Muscle of back (tissue), 13 donors: ENCODE measurements at places on chromosomes 5 and 9.
A peak's percentile ranks its signal among the peaks of the same experiment; 100 is the strongest.

DNA sequence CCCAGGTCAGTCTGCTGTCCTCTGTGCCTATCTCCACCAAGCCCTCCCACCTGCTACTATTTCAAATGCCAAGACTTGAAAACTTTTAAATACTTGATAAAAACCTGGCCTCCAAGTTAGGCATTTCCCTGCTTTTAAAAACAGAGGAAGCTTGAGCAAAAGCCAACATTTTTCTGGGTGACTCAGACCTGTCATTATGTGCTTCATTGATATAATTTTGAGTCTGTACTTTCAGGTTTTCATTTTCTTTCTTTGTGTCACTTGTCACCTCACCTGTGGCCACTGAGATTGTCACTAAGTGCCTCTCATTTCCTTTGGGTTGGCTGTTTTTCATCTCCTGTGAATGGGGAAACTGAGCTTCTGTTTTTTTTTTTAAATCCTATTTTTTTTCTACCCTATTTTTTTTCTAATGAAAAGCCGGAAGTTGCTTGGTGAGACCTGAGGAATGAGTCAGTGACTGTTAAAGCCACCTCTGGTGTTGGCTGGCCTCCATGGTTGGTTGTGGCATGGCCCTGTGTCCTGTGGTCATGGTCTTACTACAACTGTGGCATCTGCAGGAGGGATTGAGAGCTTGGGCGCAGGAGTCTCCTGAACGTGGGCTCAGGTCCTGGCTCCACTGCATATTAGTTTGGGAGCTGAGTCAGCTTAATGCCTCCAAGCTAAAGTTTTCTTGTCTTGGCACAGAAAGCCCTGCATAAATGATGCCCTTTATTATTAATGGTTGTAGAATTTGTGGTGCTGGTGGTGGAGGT lies 56.7 kb downstream of the ARHGAP26 start:
- no peak for DNase-seq

DNA sequence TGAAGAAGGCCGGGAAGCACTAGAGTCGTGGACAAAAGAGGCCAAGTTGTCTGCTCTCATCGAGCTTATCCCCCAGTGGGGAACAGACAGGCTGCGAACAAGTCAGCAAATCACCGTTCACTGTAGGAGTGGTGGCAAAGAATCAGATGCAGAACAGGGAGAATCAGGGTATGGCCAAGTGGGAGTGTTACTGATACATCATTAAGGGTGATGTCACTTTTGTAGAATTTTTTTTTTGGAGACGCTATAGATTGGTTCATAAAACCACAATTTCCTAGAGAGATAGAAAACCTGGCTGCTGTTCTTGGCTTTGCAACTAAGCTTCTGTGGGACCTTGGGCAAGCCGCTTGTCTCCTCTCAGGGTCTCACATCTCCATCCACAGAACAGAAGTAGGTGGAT lies 21.3 kb downstream of the SPRY4 start:
- DNase-seq: no peak

DNA sequence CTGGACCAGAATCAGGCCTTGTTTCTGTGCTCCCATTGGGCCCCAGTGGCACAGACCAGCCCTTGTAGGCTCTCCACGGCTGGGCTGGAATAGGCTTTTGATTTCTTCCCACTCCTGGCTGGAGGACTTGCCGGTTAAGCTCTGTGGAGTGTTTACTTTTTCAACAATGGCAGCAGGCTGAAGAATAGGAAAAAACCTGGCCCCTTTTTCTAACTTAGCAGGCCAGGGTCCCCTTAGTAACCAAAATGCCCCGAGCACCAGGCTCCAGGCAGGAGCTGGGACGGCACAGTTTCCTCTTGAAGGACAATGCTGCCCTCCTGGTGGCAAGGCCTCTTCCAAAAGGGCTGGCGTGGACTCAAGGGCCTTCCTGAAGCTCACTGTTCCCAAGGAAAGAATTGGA lies 230.3 kb downstream of the CRB2 start:
- no peak for DNase-seq

DNA sequence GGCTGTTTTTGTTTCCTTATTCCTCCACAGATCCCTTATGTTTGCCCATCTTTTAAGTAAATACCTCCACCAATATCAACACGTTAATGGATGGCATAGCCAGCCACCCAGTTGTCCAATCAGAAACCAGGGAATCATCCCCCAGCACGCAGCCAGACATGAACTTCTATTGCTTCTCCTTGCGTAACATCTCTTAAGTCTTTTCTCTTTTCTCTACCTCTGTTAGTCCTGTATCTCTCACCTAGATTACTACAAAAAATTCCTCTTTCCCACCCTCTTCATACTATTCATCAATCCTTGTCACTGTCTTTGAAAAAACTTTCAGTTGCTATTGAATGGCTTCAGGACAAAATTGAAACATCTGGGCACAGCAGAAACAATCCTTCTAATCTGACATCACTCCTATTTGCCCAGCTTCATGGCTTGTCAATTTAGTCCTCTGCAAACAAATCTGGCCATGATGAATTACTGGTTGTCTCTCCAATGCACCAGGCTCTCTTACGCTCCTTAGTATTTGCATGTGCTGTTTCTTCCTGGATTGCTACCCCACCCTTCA lies 349.3 kb downstream of the RAB3C start:
- no peak for DNase-seq

GRCh38 chr5:39772307-39772706 lies 347.5 kb upstream of the DAB2 start:
- DNase-seq: no peak

GRCh38 chr5:150498501-150498900 lies 9.4 kb upstream of the NDST1 start:
- DNase-seq: no peak

DNA sequence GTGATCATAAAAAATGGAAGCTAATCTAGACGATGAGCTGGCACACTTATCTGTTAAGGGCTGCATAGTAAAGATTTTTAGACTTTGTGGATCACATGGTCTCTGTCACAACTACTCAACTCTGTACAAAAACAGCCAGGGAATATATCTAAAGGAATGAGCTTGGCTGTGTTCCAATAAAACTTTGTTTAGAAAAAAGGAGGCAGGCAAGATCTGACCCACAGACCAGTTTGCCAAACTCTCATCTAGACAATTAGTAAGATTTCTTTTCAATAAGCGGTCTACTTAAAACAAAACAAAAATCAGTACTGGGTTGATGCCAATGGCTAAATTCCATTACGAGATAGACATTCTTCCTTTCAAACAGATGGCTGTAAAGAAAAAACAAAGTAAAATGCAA lies 53.0 kb upstream of the RETREG1 start:
- peak; percentile 20 for DNase-seq

- no peak for DNase-seq
These were observed at the start of gene NFIB for GRCh38 chr9:14313951-14314423. Gene NFIB, minus strand, starts transcription at chr9:14314141. Its CDS starts 630 bp downstream, at chr9:14313511.

DNA sequence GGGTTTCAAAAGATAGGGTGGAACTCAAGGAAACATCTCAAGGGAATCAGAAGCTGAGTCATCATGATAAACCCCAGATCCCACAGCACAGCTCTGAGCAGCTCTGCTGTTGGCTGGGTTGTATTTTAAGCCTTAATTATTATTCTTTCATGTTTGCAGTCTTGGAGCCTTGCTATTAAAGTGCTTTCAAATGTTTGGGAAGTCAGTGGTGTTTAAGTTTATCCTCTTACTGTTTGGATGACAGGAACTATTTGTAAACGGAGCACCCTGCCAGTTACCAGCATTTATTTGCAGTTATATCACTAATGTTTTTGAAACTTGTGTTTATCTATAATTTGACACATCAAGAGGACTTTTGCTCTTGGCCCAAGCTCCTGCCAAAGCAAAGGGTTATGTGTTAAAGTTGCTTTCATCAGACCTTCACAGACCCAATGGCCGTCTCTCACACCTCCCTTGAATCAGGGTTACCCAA lies 141.1 kb upstream of the SPDL1 start:
- no peak for DNase-seq

DNA sequence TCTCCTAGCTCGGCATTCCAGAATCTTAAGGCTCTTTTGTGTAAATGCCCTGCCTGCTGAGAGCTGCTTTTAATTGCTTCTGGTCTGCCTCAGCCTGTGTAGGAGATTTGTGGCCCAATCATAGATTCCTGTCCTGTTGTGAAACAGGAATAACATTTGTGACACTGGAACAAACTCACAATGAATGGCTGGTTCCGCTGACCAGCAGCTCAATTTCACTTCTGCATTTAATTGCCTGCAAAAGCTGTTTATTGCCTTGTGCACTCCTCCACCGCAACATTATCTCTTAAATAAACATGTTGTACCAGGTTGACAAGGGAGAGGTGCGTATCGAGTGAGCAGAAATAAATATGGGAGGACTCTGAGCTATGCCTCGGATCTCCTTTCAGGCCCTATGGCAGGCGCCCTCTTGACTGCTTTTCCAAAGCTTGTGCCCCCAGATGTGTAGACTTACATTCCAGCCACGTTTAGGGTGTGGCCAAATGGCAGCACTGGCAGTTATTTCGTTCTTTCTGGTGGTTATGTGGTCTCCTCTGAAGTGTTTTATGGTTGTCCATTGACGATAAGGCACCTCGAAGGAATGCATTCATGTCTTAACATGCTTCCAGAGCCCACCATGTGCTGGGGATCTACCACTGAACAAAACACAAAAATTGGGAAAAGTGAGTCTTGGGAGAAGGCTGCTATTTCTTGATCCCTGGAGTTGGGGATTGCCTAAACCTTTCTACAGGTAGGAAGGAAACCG lies 58.1 kb downstream of the DMRT1 start:
- DNase-seq: no peak

GRCh38 chr5:145969714-145970092 lies 33.3 kb downstream of the SH3RF2 start:
- DNase-seq: no peak

- peak; percentile 82 for DNase-seq
These were observed 176.8 kb upstream of the RASEF start for GRCh38 chr9:83239747-83240146.

DNA sequence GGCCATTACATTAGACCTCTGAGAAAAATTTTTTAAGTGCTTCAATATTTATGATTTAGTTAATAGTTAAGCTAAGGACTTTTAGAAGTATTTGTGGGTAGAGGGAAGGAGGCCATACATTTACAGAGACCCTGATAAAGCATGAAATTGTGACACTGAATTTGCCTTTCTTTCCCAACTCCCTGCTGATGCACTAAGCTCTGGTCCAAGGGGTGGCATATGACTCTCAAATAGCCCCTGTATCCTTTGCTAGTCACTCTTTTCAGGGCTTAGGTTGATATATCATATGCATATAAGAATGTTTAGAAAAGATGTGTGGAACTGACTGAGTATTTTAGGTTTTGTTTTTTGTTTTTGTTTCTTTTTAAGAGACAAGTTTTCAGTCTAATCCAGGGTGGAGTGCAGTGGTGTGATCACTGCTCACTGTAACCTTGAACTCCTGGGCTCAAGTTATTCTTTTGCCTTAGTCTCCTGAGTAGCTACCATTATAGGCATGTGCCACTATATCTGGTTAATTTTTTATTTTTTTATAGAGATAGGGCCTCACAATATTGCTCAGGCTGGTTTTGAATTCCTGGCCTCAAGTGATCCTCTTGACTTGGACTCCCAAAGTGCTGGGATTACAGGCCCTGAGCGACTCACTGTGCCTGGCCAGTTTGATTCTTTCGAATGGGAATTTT lies 20.5 kb downstream of the KIAA1958 start:
- no peak for DNase-seq

- DNase-seq: no peak
These were observed 112.9 kb downstream of the SPATA31D1 start for GRCh38 chr9:82101475-82101874.

GRCh38 chr5:180915924-180916323 lies 17.0 kb downstream of the BTNL8 start:
- no peak for DNase-seq

- DNase-seq: no peak
These were observed 66.7 kb downstream of the IL6ST start for GRCh38 chr5:55927861-55928655.

- DNase-seq: no peak
These were observed 166 bp downstream of the SEPTIN8 start for GRCh38 chr5:132776938-132777208.

DNA sequence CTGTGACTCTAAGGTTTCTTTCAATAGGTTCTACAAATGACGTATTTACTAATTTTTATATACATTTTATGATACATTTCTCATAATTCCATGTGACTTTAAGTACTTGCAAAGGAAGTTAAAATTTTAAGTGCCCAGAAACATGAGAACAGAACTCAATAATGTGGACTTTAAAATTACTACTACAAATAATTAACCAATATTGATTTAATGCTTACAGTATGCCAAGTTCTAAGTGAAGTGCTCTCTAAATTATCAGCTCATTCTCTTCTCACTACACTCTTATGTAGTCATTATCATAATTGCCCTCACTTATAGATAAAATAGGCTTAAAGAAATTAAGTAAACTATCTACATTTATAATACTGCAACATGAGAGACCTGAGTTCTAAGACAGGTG lies 1690.7 kb upstream of the CDH9 start:
- DNase-seq: no peak
